ENCODE measurements at places on chromosomes 2 and 18.

DNA sequence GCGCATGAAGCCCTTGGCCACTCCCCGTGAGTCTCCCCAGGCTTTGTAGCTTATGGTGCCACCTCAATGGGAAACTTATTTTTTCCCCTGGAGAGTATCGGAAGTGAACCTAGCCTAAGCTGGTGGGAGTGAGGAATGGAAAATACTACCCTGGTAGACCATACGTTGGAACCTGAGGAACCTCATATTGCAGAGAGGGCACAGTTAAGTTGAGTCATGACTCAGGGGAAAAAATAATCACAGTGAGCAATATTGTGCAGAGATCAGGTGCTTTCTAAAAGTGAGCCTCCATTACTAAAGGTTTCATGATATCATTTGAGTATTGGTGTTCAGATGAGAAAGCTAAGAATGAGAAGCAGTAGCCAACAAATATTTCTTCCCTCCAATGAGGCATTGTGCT is 360.5 kb upstream of the NT5C1B start:
- no peak for DNase-seq

- DNase-seq, result peak; percentile 95
These were observed 4.7 kb downstream of the CAPG start for GRCh38 chr2:85405201-85406059.

DNA sequence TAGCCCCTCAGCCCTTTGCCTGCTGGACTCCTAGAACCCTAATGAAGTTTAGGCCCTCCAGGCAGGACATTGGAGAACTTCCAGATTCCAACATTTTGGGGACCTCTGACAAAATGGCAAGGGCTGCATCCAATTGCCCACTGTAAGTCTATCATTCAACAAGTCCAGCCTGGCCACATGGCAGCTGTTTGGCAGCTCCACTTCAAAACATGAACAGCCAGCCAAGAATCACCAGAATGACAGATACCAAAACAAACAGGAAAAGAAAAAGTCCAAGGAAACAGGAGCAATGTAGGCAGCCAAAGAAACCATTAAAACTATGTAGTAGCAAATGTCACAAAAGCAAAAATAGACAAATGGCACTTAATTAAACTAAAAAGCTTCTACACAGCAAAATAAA is 25.5 kb downstream of the SLC4A5 start:
- DNase-seq, result no peak

DNA sequence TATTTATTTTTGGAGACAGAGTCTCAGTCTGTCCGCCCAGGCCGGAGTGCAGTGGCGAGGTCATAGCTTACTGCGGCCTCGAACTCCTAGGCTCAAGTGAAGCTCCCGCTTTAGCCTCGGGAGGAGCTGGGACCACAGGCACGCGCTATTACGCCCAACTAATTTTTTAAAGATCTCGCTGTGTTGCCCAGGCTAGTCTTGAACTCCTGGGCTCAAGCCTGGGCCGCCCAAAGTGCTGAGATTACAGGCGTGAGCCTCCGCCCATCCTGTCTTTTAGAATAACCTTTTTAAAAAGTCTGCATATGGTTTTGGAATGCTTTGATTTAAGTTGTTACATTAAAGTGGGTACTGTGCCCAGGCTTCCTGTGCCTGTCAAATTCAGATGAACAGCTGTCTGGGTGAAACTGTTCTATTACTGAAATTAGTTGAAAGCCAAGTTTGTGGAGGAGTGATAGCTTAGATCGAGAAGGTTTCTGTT is 944 bp downstream of the RAB3GAP1 start:
- no peak for DNase-seq

- no peak for DNase-seq
These were observed 157.0 kb downstream of the LDLRAD4 start for GRCh38 chr18:13375302-13376255.

DNA sequence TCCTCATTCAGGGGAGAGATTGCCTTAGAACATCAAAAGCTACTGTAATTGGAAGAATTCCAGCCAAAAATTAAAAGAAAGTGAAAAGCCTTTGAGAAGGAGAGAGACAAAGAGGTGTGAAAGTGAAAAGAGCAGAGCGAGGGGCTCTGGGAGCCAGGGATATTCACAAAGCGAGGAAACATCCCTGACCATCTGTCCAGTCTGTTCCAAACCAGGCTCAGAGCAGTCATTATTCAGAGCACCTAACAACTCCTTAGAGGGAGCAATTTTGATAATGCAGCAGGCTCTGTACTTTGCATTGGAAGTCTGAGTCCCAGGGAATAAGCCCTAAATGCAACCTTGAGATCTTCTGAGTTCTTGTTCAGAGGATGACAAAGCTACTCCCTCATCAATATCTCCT is 119.1 kb upstream of the LYPD1 start:
- no peak for DNase-seq

DNA sequence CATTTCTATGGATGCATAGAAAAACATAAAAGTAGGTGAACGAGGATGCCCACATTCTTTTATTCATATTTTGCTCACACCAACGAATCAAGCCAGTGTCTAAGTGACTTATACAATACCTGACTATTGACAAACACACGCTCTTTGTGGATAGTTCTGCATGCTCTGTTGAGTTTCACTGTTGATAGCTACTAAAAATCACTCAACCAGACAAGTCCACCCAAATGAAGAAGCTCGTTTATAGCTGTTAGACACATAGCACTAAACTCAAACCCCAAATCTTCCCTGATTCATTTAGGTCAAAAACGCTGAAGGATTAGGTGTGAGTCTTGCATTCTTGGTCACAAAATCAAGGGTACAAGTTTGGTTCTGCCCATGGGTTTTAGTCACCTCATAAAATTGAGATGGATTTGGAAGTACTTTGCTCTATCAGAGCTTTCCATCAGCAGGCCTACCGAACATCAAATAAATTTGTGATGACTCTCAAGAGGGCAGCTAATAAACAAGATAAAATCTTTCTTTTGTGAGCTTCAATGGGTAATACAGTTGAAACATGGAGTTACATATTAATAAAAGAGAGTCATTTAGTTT is 92.7 kb upstream of the ETAA1 start:
- DNase-seq, result no peak

DNA sequence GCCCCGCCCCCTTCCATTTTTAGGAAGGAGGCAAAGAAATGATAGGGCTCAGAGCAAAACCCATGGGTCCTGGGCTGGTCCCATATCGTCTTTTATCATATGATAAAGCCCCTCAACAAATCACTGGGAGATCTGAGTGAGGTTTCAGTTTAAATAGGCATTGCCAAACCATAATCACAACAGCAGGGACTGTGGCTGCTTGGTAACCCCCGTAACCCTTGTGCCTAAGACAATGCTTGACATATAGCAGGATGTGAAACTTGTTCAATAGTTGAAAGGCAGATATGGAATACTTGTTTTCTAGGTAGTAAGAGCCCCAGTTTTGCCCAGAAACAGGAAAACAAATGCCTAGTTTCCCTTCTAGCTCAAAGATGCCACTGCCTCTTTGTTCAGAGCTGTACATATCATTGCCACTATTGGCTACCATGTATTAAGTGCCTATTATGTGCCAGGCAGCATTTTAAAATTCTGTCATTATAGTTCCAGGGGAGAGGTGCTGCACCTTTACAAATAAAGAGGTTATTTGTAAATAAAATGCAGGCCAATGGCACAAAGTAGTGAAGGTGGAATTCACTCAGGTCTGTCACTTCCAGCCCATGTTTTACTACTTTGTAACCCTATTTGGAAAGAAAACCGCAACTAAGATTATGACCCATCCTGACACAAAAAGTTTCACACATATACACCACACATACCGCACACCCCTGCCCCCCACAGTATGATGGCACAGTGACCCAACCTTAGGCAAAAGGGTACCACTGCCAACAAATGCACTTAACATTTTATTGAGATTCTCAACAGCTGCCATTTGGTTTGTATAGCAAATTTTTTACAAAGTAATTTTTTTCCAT is 14.2 kb downstream of the NAGK start:
- DNase-seq, result no peak

DNA sequence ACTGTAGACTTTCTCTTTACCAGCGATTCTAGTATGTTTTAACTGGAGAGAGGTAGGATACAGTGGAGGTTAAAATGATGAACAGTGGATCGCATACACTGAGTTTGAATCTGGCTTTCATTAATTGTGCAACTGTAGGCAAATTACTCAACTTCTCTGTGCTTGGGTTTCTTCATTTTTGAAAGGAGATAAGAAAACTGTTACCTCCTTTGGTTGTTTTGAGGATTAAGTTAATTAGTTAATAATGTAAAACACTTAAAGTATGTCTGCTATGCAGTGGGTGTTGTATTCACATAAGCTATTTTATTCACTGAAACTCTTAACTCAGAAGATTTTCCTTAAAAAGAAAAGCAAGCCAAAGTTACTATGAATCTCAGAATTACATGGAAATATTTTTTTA is 111.8 kb upstream of the CYP20A1 start:
- DNase-seq, result no peak

DNA sequence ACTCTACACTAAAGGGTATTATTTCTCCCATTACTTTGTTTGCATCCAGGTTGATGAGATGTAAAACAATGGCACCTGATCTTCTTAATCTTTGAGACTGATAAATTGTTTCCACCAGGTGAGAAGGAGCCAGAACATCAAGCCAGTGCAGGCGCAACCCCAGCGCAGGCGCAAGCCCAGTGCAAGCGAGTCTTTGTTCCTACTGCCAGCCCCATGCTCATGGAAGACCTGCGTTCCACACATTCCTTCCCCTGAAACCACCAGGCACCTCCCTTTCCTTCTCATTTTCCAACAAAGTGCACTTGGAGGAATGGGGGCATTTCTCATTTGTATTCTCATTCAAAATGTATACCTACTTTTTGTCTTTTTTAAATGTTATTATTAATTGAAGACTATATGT is 188.7 kb upstream of the SMAD2 start:
- DNase-seq, result no peak

- DNase-seq, result no peak
These were observed 64.4 kb downstream of the CIB4 start for GRCh38 chr2:26576565-26577441.

DNA sequence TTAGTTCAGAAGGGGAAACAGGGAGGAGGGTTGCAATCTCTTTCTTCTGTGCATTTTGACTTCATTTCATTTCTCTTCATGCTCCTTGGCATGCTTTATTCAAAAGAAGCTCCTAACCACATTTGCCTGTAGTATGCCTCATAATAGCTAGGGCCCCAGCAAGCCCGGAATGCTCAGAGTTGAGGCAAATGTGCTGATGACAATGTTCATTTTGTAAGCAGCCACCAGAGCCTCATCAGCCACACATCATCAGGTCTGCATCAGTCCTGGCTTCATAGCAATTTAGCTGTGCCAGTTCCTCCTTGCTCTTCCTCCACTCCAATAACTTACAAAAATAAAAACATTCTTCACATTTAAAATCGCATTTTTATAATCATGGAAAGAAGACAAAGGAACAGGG is 65.4 kb upstream of the MMADHC start:
- DNase-seq, result no peak

DNA sequence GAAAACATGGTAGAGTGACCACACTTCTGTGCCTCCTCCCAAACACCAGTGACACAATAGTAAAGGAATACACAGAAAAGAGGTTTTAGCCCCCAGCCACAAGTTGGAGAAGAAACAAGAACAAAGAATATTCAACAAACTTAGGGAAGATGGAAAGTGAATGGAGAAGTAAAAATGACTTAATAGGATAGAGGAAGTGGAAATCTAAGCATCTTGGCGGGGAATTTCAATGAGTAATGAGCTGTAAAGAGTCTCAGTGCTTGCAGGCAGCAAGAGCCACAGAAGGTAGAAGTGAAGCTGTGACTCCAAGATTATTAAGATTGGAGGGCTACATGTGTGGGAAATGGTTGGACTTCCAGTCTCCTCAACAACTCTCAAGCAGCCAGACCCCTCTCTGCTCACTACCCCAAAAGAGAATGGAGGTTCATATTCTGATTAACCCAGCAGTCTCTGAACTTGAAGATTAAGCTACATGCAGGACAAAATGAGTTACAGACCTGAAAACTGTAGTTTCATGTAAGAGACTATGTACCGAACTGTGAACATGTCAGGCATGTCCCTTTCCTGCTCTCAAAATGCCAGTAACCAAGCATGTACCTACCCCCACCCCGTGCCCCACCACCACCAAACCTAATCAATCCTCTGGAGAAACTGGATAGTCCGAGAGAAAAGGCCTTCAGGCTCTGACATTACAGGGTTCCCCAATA is 16.9 kb upstream of the HNRNPLL start:
- peak; percentile 59 for DNase-seq

DNA sequence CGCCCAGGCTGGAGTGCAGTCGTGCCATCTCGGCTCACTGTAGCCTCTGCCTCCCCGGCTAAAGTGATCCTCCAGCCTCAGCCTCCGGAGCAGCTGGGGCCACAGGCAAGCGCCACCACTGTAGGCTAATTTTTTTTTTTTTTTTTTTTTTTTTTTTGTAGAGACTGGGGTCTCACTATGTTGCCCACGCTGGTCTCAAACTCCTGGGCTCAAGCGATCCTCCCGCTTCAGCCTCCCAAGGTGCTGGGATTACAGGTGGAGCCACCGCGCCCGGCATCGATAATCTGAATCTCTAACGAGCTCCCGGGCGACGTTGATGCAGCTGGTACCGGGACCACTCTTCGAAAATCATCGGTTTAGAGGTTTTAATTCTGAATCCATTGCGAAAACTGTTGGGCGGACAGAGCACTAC is 520 bp upstream of the CYP20A1 start:
- DNase-seq, result no peak

DNA sequence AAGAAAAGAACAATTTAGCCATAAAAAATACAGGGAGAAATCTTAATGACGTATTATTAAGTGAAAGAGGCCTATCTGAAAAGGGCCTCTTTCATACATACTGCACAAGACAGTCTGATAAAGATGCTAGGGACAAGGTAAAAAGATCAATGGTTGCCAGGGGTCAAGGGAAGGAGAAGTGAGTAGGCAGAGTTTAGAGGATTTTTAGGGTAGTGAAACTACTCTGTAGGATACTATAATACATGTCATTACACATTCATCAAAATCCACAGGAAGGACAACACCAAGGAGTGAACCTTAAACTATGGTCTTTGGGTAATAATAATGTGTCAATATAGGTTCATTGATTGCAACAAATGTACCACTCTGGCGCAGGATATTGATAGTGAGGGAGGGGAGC is 289.3 kb downstream of the FSIP2 start:
- no peak for DNase-seq

- DNase-seq, result no peak
These were observed 23.7 kb upstream of the SMAD7 start for GRCh38 chr18:48974304-48975119.
